ENCODE measurements at places on chromosomes 2 and 18.

DNA sequence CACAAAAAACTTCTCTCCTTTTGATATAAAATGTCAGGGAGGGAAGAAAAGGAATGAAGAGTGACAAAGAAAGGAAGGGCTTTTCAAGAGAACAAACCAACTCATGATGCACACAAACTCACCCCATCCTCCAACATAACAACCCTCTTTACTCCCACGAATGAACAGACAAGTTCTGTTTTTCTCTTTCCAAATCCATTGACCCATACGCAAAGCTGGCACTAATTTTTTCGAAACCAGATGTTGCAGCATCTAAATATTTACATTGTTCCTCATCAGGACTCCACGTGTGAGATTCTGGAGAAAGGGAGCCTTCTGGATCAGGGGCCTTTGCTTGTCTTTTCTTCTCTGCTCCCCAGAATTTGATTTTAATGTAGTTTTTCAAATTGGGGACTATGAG, 143.3 kb upstream of the BCL2L11 start:
- no peak for DNase-seq

DNA sequence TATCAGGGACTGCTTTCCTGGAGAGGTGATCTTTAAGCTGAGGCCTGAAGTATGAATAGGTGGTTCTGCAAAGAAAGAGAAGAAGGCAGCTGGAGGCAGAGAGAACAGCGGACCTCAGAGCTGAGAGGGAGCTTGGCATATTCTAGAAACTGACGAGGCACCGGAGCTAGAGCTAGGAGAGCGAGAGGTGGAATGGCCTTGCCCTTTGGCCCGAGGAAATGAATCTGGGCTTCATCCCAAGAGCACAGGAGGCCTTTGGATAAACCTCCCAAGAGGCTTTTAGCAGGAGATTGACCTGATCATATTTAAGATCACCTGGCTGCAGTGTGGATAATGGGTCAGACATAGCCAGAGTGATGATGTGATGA, 7.9 kb downstream of the DYSF start:
- DNase-seq, result no peak

- no peak for DNase-seq
Measured at GRCh38 chr18:76584414-76585310, 89.6 kb upstream of the ZNF516 start.

DNA sequence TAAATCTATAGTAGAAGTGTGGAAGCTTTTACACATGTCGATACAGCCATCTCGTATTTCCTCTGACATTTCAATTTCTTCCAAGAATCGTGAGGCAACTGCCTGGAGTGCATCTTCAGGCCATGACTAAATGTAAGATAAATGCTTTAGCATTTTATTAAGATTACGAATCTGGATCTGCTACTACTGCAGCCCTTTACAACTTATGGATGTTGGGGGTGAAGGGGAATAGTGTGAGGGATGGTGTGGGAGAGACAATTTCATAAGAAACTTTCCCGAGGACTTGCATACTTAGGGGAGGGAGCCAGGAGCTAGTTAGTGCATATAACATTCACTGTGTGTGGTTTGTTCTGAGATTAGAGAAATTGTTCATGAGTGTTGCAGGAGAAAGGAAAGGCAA, 204.8 kb downstream of the SLC39A10 start:
- DNase-seq, result no peak

DNA sequence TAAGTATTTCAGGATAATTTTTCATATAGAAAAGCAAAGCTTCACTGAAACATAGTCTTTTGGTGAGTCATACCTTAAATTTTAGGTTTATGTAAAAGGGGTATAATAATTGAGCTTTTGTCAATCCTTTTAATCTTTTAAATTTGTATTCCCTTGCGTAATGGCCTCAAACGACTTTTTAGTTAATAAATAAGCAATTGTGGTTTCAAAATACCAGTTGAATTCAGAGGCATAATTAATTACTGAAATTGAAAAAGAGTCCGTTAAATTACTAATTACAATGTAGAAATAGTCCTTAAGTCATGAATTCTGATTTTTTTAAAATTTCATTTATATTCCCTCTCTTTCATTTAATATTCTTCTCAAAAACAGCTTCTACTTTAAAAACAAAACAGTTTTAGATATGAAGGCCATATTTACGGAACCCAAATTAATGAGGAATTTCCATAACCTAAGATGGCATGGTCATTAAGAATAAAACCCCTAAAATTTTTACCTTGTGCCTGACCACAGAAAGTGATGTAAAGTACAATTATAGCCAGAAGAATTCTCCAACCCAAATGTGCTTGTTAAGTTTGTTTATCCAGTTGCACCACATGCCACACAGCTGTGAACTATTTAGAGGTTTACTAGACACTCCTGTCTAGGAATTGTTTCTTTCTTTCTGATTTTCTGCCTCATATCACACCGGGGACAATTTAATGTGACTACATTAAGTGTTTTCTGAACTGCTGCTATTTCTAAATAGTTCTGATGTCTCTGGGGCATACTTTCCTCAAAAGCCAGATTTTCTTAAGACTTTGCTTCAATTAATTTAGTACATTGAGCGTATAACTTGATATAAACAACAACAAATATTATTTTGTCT, 60.7 kb upstream of the ITGA4 start:
- no peak for DNase-seq

- no peak for DNase-seq
Measured at GRCh38 chr2:169838743-169839489, 11.7 kb downstream of the UBR3 start.

DNA sequence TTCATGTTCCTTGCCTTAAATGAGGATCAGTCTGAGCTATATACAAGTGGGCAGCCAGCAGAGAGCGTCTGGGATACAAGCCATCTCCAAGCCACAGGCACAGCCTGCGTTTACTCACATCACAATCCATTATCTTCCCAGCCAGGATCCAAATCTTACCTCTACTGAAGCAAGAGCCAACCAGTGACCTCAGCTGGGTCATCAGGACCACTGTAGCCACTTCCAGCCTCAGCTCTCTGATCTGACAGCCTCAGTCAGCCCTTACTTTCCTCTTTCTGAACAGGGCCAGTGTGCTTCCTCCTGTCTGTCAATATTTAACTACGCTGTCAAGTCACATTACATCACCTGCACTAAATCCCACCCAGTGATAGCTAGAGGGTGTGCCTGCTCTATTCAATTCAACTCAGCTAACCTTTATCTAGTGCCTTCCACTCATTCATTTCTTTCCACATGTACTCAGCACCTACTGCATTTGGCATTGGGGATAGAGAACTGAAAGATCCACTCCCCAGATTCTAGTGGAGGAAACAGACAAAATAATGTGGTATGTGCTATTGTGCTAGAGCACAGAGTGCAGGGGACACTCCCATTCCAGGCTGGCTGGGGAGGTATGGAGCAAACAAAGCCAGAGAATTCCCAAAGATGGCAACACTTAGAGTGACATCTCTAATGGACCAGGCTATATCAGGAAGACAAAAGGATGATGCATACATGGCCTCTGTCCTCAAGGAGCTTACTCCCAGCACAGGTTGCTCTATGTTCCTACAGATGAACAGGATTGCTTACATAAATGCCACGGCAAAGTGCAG, 146.5 kb downstream of the NCKAP5 start:
- DNase-seq, result no peak

DNA sequence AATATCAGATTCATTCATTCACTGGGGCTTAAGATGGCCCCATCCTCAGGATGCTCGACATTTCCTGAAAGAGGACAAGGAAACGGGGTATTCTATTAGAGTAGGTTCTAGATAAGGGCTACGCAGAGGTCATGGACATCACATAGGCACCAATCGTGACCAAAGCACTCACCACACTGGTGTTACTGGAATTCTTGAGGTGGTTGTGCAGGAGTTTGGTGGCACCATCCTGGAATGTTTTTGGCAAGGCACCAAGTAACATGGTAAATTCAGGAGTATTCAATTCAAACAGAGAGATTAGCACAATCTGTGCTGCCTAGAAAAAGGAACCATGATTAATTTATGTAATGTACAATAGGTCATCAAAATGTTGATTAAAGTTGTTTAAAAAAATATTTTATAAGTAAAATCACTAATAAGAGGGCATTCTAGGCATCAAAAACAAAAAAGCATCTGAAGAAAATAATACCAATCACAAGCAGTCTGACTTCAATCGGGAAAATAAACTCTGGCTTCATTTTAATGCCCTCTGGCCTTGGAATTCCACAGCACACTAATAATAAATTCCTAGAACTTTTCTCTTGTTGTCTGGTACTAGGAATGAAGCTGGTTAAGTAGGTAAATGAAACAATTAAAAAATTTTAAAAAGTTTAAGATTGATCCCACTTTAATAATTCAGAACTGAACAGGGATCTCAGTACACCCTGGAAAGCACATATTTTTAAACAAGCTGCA, 102.8 kb upstream of the TFCP2L1 start:
- no peak for DNase-seq

- no peak for DNase-seq
Measured at GRCh38 chr2:172216477-172216876, 113.8 kb upstream of the DLX2 start.

GRCh38 chr18:22168360-22168921, 948 bp upstream of the GATA6 start:
- no peak for DNase-seq

DNA sequence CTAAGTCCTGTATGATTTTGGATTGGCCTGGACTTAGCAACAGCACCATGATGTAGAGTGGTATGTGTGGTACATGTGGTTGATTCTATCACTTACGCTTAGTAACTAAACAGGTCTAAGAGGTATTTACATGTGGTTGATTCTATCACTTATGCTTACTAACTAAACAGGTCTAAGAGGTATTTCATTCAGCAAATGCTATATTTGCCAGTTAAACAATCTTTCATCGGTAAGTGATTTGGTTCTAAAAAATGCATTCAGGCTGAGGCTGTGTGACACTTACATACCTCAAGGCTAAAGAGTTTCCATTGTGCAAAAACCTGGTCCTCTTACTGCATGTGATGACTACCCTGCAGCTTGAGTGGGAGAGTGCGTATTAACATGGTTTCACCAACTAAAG, 13.1 kb downstream of the EIF4E2 start:
- DNase-seq, result no peak

GRCh38 chr18:63161761-63162195, 157.8 kb downstream of the BCL2 start:
- DNase-seq, result peak; percentile 69

DNA sequence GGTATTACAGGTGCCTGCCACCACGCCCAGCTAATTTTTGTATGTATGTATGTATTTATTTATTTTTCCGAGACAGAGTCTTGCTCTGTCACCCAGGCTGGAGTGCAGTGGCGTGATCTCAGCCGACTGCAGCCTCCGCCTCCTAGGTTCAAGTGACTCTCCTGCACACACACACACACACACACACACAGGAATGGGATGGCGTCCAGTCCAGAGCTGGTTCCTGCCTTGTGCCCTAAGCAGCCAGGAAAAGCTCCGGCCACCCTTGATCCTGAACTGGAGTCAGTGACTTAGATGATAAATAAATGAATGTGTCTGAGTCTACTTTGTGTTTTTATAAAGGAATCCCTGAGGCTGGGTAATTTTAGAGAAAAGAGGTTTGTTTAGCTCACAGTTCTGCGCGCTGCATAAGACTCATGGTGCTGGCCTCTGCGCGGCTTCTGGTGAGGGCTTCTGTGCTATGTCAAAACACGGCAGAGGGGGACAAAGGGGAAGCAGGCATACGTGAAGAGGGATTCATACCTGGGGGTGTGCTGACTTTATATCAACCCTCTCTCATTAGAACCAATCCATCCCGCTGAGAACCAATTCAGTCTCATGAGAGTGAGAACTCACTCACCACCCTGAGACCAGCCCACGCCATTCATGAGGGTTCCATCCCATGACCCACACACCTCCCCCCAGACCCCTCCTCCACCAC, 59.7 kb upstream of the PHLPP1 start:
- DNase-seq, result no peak

DNA sequence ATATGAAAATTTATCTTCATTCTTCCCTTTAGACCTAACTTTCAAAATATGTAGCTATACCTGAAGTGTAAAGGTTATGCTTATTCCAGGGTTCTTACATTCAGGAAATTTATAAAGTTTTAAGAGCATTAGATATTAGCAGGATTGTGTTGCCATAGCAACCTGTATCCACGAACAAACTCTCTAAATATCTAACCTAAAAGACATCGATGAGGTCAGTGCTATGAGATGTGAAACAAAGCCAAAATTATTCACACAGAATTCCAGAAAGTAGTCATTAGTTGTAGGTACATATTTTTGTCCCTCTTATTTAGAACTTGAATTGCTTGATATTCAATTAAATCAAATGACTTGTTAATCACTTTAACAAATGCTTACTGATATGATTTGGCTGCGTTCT, 705.3 kb downstream of the SOCS6 start:
- DNase-seq, result no peak

- no peak for DNase-seq
Measured at GRCh38 chr2:10876394-10876793, 35.3 kb upstream of the KCNF1 start.

GRCh38 chr18:40685219-40685618, 1269.8 kb upstream of the PIK3C3 start:
- DNase-seq, result no peak

- no peak for DNase-seq
Measured at GRCh38 chr18:33472509-33472908, 32.0 kb upstream of the CCDC178 start.

DNA sequence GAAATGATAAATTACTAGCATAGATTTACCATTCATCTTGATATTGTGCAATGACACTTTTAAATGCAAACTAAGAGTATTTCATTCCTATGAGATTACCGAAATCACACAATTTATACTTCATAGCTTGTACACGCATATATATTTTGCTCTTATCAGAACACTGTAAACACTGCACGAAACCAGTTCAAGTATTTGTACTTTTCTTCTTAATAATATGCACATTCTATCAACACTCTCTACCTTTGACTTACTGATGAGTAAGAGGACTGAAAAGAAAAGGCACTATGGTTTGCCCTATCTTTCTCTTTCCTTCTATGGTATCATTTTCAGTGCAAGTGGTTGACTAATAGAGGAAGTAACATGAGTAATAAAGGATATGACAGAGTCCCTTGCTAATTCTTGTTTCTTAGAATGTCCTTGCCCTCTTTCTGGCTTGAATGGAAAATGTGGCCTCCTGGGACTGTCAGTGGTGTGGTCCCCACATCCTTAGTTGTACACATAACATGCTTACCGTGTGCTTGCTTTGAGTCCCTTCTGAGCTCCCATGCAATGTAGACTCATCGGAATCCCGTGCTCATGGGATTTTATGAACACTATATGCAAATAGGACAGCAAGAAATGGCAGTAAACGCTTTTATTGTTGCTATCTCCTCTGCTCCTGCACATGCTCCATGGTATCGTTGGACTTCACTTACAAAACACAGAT, 363.5 kb upstream of the TNP1 start:
- DNase-seq, result no peak

- DNase-seq, result peak; percentile 45
Measured at GRCh38 chr2:203646266-203646864, 60.1 kb upstream of the CD28 start.

DNA sequence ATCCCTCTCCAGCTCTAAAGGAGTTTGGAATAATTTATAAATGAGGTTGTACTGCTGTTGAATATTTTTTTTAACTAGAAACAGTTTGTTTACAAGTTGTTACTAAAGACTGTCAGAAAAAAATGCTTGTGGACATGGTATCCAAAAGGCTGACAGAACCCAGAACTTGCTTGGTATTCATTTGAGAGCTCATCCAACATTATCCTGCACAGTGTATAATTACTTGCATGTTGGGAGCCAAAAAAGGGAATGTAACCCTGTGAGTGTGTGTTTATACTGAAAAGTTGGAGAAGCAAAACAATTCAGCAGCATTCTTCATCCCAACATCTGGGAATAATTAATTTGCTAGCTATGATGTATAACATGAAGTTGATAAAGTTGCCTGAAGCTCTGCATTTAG, 42.1 kb upstream of the EHBP1 start:
- no peak for DNase-seq

Measured in NCI-H510A (cell line).